ENCODE measurements at places on chromosomes 11 and 22. TPM values are rescaled to one million over a fixed set of nuclear protein-coding genes. Genes with fewer than 3 reads are reported as not detected.

Gene TENM4
- 0.92 TPM for total RNA-seq

DNA sequence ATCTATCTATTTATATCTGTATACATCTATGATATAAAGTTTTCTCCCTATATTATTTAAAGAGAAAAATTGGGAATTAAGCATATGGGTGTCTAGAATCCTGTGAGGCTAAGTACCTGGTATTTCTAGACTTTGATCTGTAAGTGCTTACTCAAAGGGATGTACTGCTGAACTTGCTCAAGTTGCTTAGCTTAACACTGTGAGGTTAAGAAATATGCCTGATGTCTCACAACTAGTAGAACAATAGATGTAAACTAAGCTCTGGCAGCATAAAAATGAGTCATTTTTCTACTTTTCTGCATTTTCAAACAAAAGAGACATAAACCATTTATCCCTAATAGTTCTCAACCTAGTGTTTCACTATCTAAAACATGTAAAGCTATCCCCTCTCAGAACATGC lies 744.4 kb upstream of the ANO3 start:
- DNase-seq: no peak

DNA sequence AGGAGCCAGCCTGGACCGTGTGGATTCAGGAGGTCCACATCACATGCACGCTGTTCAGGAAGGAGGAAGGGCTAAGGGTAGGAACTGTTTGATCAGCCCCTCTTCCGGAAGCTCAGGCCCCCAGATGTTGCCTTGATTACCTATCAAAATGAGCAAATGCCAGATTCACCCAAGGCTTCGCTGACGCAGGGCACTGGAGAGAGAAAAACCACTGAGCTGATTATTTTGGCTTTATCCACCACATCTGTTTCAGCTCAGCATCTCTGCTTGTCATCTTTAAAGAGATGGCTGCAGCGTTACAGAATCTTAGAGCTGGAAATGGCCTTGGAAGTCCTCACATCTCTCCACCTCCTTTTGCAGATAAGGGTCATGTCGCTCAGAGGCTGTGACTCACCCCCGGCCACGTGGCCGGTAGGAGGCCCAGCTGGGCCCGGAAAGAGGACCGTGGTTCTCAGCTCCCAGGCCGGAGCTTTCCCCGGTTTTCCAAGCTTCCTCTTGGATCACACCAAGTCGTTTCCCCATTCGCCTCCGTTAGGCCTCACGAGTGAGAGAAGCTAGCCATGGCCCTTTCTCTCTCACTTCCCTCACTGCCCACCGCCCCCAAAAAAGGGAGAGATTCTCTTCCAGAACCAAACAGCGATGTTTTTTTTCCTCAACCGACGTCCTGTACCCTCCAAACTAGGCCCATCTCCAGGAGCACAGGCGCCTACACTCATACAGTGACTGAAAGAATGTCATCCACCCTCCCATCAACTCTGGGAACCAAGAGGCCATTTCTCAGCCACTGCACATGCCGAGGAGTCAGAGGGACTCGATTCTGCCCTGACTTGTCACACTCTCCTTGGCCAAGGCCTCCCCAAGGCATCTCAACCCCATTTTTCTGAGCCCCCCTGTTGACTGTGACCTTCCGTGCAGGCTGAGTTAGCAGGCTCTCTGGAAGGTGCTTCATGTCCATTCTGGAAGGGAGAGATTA lies 37.6 kb downstream of the LIF start:
- DNase-seq: peak; percentile 84

Gene CHCHD10
- 270 TPM for total RNA-seq

- DNase-seq: no peak
Observed at GRCh38 chr11:62018981-62019664, 51.7 kb upstream of the FTH1 start.

DNA sequence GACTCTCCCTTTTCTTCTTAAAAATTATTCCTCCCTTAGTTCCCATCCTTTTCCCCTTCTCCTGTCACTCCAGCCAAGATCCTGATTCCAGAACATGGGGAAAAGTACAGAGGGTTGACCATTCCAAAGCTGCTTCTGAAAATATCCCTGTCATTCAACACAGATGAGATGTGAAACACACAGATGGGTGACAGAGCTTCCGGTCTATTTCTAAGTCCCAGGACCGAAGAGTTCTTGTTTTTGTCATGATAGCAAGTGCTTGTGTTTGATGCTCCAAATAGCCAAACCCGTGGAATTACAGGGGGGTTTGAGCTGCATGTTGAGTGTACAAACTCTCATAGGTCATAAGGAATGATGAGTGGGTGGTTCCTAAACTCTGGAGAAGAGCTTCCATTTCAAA lies 57.9 kb downstream of the PARVA start:
- DNase-seq: no peak

Data from K562 (cell line).